ENCODE measurements at places on chromosomes 11 and 22. TPM values are rescaled to one million over a fixed set of nuclear protein-coding genes. Genes with fewer than 3 reads are reported as not detected.

The ZP1 gene
- not detected for total RNA-seq

GRCh38 chr11:75516886-75517285 lies 8.9 kb downstream of the GDPD5 start:
- DNase-seq: no peak
- H3K27me3 ChIP-seq: no peaks in the 10 kb centered on the region
- peaks cover 9% of the 10 kb centered on the region for H3K4me1 ChIP-seq

DNA sequence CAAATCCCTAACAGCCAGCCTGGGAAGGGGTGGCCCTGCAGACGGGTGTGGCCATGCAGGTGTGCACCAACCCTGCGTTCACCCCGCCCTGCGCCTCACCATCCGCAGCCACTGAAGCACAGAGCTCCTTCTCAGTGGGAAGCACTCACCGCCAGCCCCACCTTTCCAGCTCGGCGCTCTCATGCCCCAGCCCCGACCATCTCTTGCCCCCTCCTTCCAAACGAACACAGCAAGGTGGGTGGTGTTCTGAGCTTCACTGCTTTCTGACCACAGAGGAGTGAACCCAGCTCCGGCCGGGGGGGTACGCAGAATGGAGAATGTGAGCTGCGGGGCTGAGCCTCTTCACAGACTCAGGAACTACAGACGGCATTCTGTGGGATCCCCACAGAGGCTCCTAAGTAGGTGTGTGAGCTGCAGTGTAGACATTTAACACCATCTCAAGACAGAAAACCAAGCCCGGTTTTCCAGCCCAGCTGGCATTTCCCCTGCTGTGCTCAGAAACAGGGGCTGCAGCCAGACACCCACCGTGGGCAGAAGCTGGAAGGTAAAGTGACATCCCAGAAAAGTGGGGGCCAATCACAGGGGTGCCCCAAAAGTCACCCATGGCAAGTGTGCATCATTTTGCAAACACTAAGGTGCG lies 88.4 kb upstream of the RTL6 start:
- H3K27me3 ChIP-seq: peaks cover 18% of the 10 kb centered on the region
- peaks cover 2% of the 10 kb centered on the region for H3K4me1 ChIP-seq
- H3K27ac ChIP-seq: no peak overlapping the region
- H3K36me3 ChIP-seq: no peaks in the 10 kb centered on the region
- no peak for DNase-seq

- peak; percentile 18 for DNase-seq
- H3K4me3 ChIP-seq: no peak overlapping the region
- H3K4me1 ChIP-seq: peaks cover 6% of the 10 kb centered on the region
- peaks cover 57% of the 10 kb centered on the region for H3K36me3 ChIP-seq
- no peaks in the 10 kb centered on the region for H3K27me3 ChIP-seq
Observed at GRCh38 chr22:46180370-46181137, 30.2 kb downstream of the PPARA start.

DNA sequence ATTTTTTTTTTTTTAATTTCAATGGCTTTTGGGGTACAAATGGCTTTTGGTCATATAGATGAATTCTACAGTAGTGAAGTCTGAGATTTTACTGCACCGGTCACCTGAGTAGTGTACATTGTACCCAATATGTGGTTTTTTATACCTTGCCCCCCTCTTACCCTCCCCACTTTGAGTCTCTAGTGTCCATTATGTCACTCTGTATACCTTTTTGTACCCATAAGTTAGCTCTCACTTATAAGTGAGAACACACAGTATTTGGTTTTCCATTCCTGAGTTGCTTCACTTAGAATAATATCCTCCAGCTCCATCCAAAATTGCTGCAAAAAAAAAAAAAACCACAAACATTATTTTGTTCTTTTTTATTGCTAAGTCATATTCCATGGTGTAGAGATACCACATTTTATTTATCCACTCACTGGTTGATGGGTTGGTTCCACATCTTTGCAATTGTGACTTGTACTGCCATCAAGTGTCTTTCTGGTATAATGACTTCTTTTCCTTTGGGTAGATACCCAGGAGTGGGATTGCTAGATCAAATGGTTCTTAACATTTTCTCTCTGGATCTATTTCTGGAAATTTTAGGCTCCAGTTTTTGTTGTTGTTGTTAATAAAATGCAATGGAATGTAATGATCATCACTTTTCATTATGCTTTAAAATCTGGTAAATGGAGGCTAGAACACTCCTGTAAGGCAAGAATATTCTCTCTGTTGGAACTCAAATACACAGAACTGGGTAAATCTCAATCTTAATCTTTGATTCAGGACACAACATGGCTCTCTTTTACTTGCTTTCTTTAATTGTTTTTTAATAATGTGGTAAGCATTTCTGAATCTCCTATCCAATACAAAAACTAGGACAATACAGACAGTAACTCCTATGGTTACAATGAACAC lies 10.3 kb downstream of the NEAT1 start:
- DNase-seq: no peak
- peaks cover 63% of the 10 kb centered on the region for H3K36me3 ChIP-seq
- H3K27ac ChIP-seq: peak overlapping the region; percentile 36
- H3K4me3 ChIP-seq: no peak overlapping the region

The LMO2 gene
- not detected for total RNA-seq

DNA sequence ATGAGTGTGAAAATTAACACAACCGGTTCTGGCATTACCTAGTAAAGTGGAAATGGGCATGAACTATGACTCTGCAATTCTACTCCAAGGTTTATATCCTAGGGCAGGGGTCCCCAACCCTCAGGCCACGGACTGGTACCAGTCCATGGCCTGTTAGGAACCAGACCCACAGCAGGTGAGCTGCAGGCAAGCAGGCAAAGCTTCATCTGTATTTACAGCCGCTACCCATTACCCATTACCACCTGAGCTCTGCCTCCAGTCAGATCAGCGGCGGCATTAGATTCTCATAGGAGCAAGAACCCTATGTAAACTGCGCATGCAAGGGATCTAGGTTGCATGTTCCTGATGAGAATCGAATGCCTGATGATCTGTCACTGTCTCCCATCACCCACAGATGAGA lies 49.8 kb downstream of the MORC2 start:
- peaks cover 15% of the 10 kb centered on the region for H3K4me1 ChIP-seq
- H3K27me3 ChIP-seq: no peaks in the 10 kb centered on the region
- peaks cover 12% of the 10 kb centered on the region for H3K36me3 ChIP-seq
- no peak for DNase-seq
- H3K4me3 ChIP-seq: no peak overlapping the region

- peaks cover 3% of the 10 kb centered on the region for H3K27me3 ChIP-seq
- no peaks in the 10 kb centered on the region for H3K36me3 ChIP-seq
- DNase-seq: no peak
- H3K4me3 ChIP-seq: no peak overlapping the region
- H3K27ac ChIP-seq: no peak overlapping the region
Observed at GRCh38 chr11:126793596-126793995, 207.0 kb downstream of the KIRREL3 start.

DNA sequence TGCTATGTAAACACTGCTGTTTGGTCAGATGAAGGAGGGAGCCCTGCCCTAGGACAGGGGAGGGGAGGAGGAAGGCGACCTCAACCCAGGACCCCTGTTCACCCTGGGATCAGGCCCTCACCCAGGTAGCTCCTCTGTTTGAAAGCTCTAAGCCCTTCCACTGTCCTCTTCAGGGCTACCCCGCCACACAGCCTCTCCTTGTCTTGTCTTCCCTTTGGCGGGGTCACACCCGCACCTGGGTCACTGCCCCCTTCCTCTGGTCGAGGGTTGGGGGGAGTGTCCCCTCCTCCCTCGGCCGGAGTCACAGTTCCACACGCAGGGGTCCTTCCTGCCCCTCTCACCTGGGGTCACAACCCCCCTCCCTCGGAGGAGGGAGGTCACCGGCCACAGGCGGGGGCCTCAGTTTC lies 463 bp upstream of the PTPMT1 start:
- H3K27ac ChIP-seq: peak overlapping the region; percentile 83
- peak overlapping the region; percentile 83 for H3K4me3 ChIP-seq
- peaks cover 13% of the 10 kb centered on the region for H3K36me3 ChIP-seq
- no peak for DNase-seq

DNA sequence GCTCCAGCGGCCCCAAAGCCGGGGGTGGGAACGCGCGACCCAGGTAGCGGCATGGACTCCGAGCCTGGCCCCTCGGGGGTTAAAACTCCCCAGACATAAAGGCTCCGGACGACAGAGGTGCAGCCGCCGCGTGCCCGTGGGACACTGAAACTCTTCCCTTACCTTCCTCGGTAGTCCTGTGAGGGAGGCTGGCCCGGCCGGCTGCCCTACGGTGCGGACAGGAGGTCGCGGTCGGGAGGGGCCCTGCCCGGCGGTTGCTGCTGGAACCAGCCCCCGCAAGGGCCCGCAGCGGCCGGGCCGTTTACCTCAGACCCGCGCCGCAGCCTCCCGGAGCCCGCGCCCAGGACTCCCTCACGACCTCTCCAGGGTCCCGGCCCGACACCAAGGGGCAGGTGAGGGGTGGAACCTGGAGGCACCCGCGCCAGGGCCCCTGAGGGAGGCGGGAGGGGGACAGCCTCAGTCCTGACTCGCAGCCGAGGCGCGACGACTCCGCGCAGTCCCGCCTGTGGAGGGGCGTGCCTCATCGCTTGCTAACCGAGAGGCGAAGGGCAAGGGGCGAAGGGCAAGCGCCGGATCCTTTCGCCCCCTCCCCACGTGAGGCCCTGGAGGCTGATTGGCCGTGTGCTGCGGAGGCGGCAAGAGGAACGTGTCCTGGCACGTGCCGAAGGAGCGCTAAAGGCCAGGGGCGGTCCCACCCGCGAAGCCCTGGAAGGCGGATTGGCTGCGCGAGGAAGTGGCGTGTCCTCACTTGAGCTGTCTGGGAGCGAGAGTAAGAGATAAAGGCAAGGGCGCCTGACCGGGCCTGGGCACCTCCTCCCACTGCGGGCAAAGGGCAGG lies at the start of gene UPB1:
Gene UPB1 (plus strand): TSS at position 805 of the 837 bp plus-strand sequence. CDS start 72 bp downstream, outside the sequence.
- no peak within 1 kb of the TSS for H3K27ac ChIP-seq
- peaks cover 12% of the 10 kb centered on the region for H3K4me1 ChIP-seq
- no peaks in the 10 kb centered on the region for H3K36me3 ChIP-seq
- H3K4me3 ChIP-seq: no peak within 1 kb of the TSS
- peaks cover 19% of the 10 kb centered on the region for H3K27me3 ChIP-seq
- DNase-seq: no peak

DNA sequence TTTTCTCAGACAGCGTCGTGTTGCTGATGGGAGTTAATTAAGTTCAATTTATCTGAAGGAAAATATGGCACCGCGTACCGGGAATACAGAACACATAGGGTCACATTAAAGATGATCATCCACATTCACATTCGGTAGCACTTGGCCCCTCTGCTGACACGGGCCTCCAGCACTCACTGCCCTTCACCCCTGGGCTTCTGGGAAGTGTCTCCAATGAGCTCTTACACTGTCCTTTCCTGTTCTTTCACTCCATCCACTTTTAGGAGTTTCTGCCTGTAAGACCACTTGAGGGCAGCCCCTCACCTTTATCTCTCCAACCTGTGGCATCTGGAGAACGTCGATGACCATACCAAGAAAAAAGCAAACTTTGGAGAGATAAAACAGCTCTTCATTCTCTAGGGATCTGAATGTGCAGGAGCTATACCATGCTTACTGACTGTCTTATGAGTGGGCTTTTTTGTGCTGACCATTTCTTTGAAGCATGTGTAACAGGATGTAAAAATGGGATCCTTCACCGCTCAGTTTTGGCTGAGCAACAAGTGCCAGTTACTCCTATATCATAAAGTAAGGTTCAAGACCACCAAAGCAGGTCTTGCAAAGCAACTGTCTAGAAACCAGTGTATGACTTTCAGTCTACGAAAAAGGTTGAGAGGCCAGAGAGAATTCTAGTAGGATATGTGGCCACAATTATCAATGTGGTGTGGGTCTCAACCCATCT lies 1.1 kb upstream of the SERGEF start:
- H3K4me1 ChIP-seq: peaks cover 41% of the 10 kb centered on the region
- peak; percentile 9 for DNase-seq
- H3K27me3 ChIP-seq: no peaks in the 10 kb centered on the region
- peak overlapping the region; percentile 92 for H3K4me3 ChIP-seq

The NXPE4 gene
- not detected for total RNA-seq

The DEFB131B gene
- total RNA-seq: not detected

- no peak overlapping the region for H3K4me3 ChIP-seq
- H3K27ac ChIP-seq: no peak overlapping the region
- no peak for DNase-seq
- H3K36me3 ChIP-seq: no peaks in the 10 kb centered on the region
- peaks cover 8% of the 10 kb centered on the region for H3K27me3 ChIP-seq
Observed at GRCh38 chr11:44630511-44631210, 65.2 kb downstream of the CD82 start.

- H3K4me1 ChIP-seq: peaks cover 21% of the 10 kb centered on the region
- no peaks in the 10 kb centered on the region for H3K27me3 ChIP-seq
- DNase-seq: no peak
- peaks cover 2% of the 10 kb centered on the region for H3K36me3 ChIP-seq
- H3K4me3 ChIP-seq: no peak overlapping the region
- H3K27ac ChIP-seq: no peak overlapping the region
Observed at GRCh38 chr22:46662226-46662625, 42.0 kb downstream of the GRAMD4 start.

The BUD13 gene
- total RNA-seq: 28.6 TPM

DNA sequence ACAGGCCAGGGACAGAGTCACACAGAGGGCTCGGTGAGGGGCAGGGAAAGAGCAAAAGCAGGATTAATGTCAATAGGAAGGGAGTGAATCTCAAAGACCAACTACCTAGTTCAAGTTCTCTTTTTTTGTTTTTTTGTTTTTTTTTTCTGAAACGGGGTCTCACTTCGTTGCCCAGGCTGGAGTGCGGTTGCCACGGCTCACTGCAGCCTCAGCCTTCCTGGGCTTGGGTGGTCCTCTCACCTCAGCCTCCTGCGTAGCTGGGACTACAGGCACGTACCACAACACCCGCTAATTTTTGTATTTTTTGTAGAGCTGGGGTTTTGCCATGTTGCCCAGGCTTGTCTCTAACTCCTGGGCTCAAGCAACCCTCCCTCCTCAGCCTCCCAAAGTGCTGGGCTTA lies 9.7 kb upstream of the BCL9L start:
- no peak for DNase-seq
- H3K27ac ChIP-seq: no peak overlapping the region
- no peak overlapping the region for H3K4me3 ChIP-seq
- no peaks in the 10 kb centered on the region for H3K36me3 ChIP-seq
- H3K27me3 ChIP-seq: no peaks in the 10 kb centered on the region

DNA sequence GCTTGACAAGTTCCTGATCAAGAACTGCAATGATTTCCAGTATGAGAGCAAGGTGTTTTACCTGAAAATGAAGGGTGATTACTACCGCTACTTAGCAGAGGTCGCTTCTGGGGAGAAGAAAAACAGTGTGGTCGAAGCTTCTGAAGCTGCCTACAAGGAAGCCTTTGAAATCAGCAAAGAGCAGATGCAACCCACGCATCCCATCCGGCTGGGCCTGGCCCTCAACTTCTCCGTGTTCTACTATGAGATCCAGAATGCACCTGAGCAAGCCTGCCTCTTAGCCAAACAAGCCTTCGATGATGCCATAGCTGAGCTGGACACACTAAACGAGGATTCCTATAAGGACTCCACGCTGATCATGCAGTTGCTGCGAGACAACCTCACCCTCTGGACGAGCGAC lies 12.0 kb downstream of the YWHAH start:
- peaks cover 60% of the 10 kb centered on the region for H3K4me1 ChIP-seq
- no peaks in the 10 kb centered on the region for H3K27me3 ChIP-seq
- peak; percentile 58 for DNase-seq
- peak overlapping the region; percentile 27 for H3K27ac ChIP-seq
- no peak overlapping the region for H3K4me3 ChIP-seq
- H3K36me3 ChIP-seq: peaks cover 58% of the 10 kb centered on the region

All from activated CD8-positive, alpha-beta T cell treated with anti-CD3 and anti-CD28 coated beads for 36 hours (primary cell).